Right atrium auricular region (tissue), 2 donors: ENCODE measurements at places on chromosomes 7 and 10. TPM values are rescaled to one million over a fixed set of nuclear protein-coding genes. Genes with fewer than 3 reads are reported as not detected.

Gene KLF14
- total RNA-seq, result 0.35 TPM

DNA sequence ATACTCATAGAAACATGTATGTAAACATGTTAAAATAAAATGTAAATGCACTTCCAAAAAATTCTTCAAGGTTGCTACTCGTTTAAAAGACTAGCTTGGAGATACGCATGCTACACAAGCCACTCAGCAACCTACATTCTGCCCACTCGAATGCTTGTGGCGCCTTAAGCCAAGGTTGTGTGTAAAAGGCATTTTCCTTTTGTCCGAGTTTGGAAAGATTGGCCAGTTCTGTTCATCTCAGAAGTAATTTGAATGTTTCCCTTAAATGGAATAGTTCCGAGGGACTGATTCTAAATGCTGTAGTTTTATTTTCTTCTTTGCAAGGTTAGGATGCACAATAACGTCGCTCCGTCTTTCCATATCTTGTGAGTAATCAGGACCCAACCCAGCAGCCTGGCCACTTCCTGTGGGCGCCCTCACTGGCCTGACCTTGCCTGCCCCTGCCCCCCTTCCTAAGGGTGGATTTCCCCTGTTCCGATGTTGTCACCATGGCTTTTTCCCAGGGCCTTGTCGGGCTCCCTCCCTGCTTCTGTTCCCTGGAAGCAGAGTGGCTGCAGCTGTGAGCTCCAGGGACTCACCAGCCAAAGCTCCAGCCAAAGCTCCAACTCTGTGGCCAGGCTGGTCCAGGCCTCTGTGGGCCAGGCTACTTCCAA lies 70.6 kb downstream of the PTPRE start:
- H3K27me3 ChIP-seq, result no peaks in the 10 kb centered on the region
- DNase-seq, result peak; percentile 83
- peak overlapping the region; percentile 54 for H3K27ac ChIP-seq

- H3K27me3 ChIP-seq, result no peaks in the 10 kb centered on the region
- no peak for DNase-seq
- no peak overlapping the region for H3K27ac ChIP-seq
- H3K4me1 ChIP-seq, result no peaks in the 10 kb centered on the region
- H3K4me3 ChIP-seq, result no peak overlapping the region
Measured at GRCh38 chr10:70892631-70893030, 4.3 kb upstream of the PCBD1 start.

Gene ABCB4
- total RNA-seq, result 7.4 TPM

- H3K36me3 ChIP-seq, result no peaks in the 10 kb centered on the region
- no peak overlapping the region for H3K27ac ChIP-seq
- H3K4me1 ChIP-seq, result no peaks in the 10 kb centered on the region
- H3K4me3 ChIP-seq, result no peak overlapping the region
- no peak for DNase-seq
Measured at GRCh38 chr10:44539178-44539577, 154.3 kb upstream of the CXCL12 start.

Gene PON1
- not detected for total RNA-seq

GRCh38 chr7:100441641-100442535 lies 5.6 kb upstream of the PPP1R35 start:
- H3K4me1 ChIP-seq, result no peaks in the 10 kb centered on the region
- no peaks in the 10 kb centered on the region for H3K36me3 ChIP-seq
- no peak overlapping the region for H3K4me3 ChIP-seq
- DNase-seq, result no peak
- H3K27me3 ChIP-seq, result no peaks in the 10 kb centered on the region

- H3K36me3 ChIP-seq, result no peaks in the 10 kb centered on the region
- no peaks in the 10 kb centered on the region for H3K27me3 ChIP-seq
Measured at GRCh38 chr7:148967032-148967372, 61.3 kb downstream of the PDIA4 start.

- no peaks in the 10 kb centered on the region for H3K4me1 ChIP-seq
- no peak overlapping the region for H3K27ac ChIP-seq
- H3K27me3 ChIP-seq, result no peaks in the 10 kb centered on the region
- no peaks in the 10 kb centered on the region for H3K36me3 ChIP-seq
- no peak for DNase-seq
- H3K4me3 ChIP-seq, result no peak overlapping the region
Measured at GRCh38 chr7:8511855-8512254, 78.4 kb downstream of the NXPH1 start.

Gene CYP3A4
- total RNA-seq, result not detected

DNA sequence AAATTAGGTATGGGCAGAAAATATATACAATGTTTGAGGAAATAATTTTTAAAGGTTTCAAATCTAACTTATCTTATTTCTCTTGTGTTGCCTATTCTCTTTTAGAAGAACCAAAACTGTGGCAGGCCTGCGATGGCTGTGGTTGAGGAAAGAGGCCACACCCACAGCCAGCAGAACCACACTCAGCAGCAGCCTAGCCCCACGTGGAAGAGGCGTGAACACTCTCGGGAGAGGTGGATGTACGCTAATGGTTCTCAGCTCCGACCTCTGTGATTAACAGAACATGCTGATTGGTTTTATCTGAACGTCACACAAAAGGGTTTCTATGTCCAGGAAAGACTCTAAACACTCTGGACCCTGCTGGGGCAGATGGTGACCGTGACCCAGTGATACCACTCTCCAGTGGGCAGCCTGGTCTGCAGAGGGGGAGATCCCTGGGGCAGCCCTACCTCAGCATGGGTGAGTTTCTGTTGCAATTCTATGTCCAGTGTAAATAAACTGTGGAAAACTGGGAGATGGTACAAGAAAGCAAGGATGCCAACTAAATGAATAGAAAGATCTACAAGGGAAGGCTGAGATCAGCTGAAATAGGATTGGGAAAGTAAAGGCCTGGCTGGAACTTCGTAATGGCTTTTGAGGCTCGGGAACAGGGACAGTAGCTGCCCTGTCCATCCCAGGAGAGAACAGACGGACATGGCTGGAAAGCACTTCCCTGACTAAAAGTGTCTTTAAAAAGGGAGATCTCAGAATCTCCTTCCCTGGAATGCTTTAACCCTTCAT lies 26.6 kb downstream of the DIP2C start:
- DNase-seq, result no peak
- no peak overlapping the region for H3K27ac ChIP-seq
- no peaks in the 10 kb centered on the region for H3K27me3 ChIP-seq
- H3K36me3 ChIP-seq, result no peaks in the 10 kb centered on the region

DNA sequence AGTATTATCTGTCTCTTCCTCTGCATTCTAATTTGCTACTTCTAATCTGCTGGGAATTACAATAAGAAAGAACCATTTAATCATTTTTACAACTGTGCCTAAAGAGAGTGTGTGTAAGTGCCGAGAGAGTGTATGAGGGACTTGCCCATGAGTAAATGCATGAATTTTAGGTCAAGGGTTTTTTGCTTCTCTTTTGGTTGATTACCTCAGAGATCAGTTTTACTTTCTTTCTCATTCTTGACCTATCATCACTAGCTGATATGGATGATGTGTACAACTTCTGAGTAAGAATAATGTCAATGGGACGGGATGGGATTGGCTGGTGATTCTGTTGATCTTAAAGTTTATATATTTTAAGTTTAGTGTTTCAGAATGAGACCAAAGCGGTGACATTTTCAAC lies 47.8 kb downstream of the IKZF1 start:
- DNase-seq, result no peak
- no peaks in the 10 kb centered on the region for H3K27me3 ChIP-seq
- no peaks in the 10 kb centered on the region for H3K36me3 ChIP-seq
- no peaks in the 10 kb centered on the region for H3K4me1 ChIP-seq
- H3K4me3 ChIP-seq, result no peak overlapping the region
- no peak overlapping the region for H3K27ac ChIP-seq

- DNase-seq, result no peak
- no peaks in the 10 kb centered on the region for H3K27me3 ChIP-seq
- H3K27ac ChIP-seq, result no peak overlapping the region
- no peak overlapping the region for H3K4me3 ChIP-seq
- H3K36me3 ChIP-seq, result no peaks in the 10 kb centered on the region
Measured at GRCh38 chr7:122217125-122217524, 73.1 kb upstream of the AASS start.

GRCh38 chr7:105376908-105377533 lies 11.7 kb downstream of the SRPK2 start:
- no peak for DNase-seq
- no peaks in the 10 kb centered on the region for H3K36me3 ChIP-seq
- H3K27me3 ChIP-seq, result no peaks in the 10 kb centered on the region
- H3K27ac ChIP-seq, result no peak overlapping the region
- H3K4me3 ChIP-seq, result no peak overlapping the region
- H3K4me1 ChIP-seq, result no peaks in the 10 kb centered on the region

DNA sequence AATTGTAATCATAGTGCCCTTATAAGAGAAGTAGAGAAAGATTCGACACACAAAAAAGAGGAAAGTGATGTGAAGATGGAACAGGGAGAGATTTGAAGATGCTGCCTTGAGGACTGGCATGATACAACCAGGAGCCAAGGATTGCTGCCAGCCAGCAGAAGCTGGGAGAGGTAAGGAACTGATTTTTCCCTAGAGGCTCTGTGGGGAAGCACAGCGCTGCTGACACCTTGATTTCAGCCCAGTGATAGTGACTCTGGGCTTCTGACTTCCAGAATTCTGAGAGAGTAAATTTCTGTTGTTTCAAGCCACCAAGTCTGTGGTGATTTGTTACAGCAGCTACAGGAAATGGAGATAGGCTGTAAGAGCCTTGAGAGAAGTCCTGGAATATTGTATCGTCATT lies 98.2 kb downstream of the RAB11FIP2 start:
- no peaks in the 10 kb centered on the region for H3K27me3 ChIP-seq
- no peak for DNase-seq

- no peaks in the 10 kb centered on the region for H3K4me1 ChIP-seq
Measured at GRCh38 chr10:5564537-5565204, 39.9 kb downstream of the CALML3 start.

DNA sequence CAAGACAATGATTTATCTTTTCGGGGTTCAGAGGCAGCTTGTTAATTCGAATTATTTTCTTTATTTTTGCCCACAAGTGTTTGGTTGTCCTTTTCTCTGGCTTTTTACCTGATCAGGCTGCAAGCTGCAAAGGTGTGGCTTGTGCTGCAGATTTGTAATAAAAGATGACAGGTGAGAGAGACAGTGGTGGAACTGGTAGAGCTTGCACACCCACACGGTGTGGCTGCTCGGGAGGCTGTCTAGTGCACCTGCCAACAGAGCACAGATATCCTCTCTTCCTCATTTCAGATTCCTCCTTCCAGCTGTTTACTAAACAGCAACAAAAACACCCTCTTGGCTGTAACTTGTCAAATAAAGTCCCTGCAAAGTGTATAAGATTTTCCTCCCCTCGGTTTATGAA lies 9.2 kb downstream of the GJD4 start:
- no peak for DNase-seq
- H3K4me3 ChIP-seq, result no peak overlapping the region
- no peaks in the 10 kb centered on the region for H3K27me3 ChIP-seq
- no peaks in the 10 kb centered on the region for H3K36me3 ChIP-seq
- H3K4me1 ChIP-seq, result no peaks in the 10 kb centered on the region

DNA sequence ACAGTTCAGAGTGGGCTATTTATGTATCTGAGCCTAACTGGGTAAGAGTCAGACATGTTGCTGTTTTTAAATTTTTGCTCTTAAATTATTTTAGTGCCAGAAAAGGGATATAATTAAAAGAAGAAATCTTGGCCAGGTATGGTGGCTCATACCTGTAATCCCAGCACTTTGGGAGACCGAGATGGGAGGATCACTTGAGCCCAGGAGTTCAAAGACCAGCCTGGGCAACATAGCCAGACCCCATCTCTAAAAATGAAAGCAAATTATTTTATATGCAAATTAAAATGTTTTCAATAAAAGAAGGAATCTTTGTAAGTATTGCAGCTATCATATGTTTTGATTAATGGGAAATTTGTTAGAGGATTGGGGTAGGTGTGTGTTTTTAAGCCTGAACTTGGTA lies 39.3 kb downstream of the BNIP3 start:
- H3K27me3 ChIP-seq, result no peaks in the 10 kb centered on the region
- H3K4me3 ChIP-seq, result no peak overlapping the region
- DNase-seq, result no peak

DNA sequence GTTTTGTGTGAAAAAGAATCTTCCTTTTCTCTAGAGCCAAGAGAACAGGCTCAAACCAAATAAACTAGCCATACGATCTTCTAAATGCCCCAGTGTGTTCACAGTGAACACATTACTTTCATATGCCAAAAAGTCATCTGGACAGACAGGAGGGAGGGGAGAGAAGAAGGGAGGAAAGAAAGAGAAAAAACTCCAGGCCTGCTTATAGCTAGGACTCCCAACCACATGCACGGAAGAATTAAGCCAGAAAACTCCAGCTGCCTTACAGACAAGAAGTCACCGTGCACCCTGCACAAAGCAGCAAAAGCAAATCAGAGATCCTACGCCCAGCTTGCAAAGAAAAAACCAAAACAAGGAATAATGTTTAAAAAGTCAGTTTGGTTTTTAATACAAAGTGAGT lies 34.3 kb downstream of the SNX8 start:
- peaks cover 8% of the 10 kb centered on the region for H3K36me3 ChIP-seq
- H3K27me3 ChIP-seq, result no peaks in the 10 kb centered on the region
- no peak overlapping the region for H3K4me3 ChIP-seq

Gene ACTL6B
- total RNA-seq, result not detected

GRCh38 chr7:15609287-15609686 lies 47.5 kb upstream of the AGMO start:
- H3K4me1 ChIP-seq, result no peaks in the 10 kb centered on the region
- no peak overlapping the region for H3K4me3 ChIP-seq
- no peaks in the 10 kb centered on the region for H3K36me3 ChIP-seq
- no peak for DNase-seq

- H3K27ac ChIP-seq, result peak overlapping the region; percentile 96
- H3K4me3 ChIP-seq, result no peak overlapping the region
- H3K4me1 ChIP-seq, result no peaks in the 10 kb centered on the region
- peaks cover 69% of the 10 kb centered on the region for H3K36me3 ChIP-seq
- no peaks in the 10 kb centered on the region for H3K27me3 ChIP-seq
Measured at GRCh38 chr10:95425592-95426465, 135.0 kb upstream of the PDLIM1 start.
